Activated T-cell treated with anti-CD3 and anti-CD28 coated beads for 4 hours (primary cell): ENCODE measurements at places on chromosomes 6 and 20.

DNA sequence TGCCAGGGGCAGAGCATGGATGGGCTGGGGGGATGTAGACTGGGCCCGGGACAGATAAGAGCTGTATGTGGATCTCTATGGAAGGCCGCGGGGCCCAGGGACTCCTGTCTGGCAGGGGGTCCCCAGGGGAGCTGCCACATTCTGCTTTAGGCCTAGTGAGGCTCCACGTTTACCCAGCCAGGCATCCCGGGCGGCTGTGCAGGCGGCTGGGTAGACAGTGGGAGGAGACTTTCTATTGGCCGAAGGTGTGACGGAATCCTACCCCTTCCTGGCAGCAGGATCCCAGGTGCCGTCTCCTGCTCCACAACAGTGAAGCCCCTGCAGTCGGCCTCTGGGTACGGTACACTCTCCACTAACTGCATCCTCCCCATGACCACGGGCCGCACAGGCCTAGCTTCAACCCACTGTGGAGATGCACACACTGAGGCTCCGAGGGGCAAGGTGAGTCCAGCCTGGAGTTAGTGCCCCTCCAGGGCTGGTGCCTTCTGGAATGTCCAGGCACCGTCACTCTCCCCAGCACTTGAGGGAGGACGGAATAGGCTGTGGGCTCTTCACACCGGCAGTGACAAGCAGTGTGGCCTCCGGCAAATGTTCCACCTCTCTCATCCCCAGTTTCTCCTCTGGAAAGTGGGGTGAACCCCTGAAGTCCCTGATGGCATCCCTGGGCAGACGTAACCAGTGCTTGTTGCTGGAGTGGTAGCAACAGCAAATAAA is 36.8 kb upstream of the ZBP1 start:
- DNase-seq, result no peak

DNA sequence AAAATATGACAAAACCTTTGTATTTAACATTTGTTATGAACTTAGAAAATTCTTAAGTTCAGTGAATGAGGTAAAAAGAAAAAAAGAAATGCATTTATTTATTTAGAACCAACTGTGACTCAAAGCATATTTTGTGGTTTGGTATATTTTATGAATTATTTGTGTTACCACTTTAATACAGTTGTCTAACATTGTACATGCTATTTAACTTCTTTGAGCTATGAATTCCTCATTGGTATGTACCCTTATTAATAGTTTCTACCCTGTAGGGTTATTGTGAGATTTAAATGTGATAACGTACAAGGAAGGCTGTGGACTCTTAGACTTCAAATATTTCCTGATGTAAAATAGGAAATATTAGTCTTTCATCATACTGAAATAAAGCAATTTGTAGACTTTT is 162.6 kb downstream of the MMUT start:
- DNase-seq, result no peak

- no peak for DNase-seq
Measured at GRCh38 chr6:127918506-127919427, 17.9 kb upstream of the THEMIS start.

- no peak for DNase-seq
Measured at GRCh38 chr6:11151488-11151887, 40.0 kb upstream of the ERVFRD-1 start.
